NCI-H1417 treated with DMSO at 0.1 percent for 48 hours (cell line): ENCODE measurements at places on chromosomes 11 and 22.

- DNase-seq: no peak
These were observed 15.9 kb downstream of the RNF214 start for GRCh38 chr11:117248341-117248740.

GRCh38 chr11:111386611-111387150 is 7.6 kb upstream of the POU2AF1 start:
- DNase-seq: no peak

DNA sequence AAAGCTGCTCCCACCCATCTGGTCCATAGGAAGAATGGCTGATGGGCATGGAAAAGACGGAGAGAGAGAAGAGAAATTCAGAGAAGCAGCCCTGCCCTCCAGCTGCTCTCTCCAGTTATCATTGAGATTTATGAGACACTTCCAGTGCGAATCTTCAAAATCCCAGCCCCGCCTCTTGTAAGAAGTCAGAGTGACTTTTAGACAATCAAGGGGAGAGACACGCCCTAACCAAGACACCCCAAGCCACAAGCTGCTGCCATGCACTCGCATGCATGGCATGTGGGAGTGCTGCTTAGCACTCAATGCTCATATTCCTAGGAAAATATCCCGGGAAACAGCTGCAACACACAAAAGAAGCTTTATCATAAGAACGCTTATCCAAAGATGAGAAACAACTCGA is 110.6 kb upstream of the BID start:
- no peak for DNase-seq

DNA sequence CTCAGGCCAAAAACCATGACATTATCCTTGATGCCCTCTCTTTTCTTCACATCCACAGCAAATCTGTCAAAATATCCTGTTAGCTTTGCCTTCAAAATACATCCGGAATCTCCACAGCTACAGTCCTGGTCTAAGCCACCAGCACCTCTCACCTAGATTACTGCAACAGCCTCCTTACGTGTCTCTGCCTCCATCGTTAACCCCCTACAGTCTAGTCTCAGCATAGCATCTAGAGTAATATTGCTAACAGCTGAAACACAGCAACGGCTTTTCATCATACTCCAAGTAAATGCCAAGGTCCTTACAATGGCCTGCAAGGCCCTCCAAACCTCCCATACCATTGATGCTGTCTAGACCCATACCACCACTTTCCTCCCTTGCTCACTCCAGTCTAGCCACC is 4.4 kb downstream of the TSG101 start:
- no peak for DNase-seq

DNA sequence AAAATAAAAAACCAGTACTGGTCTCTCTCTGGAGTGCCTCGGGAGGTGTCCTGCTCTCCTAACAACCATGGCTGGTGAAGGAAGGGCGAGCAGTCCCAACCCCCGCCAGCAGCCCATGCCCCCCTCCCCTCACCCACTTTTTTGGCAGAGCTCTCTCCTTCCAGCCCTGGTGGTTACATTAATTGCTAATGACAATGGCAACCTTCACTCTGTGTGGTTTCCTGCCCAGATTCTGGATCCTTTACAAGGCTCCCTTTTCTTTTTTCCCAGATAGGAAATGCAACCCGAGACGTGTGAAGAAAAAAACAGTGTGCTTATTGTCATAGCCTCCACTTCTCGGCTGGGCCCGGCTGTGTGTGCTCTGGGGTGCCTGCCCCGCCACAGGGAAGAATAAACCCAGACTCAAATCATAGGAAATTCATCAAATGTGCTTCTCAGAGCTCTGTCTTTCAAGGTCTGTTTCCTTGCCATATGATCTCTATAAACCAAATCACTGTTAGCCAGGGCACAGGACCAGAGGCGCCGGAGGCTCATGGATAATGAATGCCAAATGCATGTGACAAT is 513.0 kb downstream of the SOX6 start:
- no peak for DNase-seq

- DNase-seq: no peak
These were observed 280.5 kb upstream of the NARS2 start for GRCh38 chr11:78855116-78855515.

DNA sequence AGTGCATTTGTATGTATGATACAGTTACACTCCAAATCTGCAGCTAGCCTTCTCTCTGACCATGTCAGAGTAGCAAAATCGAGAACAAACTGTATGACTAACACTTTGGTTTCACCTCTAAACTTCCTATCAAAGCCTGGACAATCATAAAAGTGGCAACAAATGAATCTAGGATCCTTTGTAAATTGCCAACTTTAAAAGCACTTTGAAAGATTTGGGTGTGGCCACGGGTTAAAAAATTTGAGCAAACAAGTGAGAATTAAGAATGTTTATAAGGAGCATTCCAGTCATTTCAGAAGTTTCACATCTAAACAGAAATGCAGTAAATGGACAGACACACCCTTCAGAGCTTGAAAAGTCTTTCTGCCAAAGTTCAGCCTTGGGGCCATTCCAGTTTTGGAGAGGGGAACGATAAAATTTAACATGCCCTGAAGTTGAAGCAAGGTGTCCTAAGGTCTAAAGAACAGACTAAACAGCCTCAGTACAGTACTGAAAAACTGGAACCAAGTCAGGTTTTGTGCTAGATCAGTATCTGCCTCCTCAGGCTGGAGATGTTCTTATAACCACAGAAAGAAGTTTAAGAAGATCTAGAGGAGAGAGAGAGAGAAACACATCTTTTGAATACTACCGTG is 181.9 kb upstream of the BDNF start:
- no peak for DNase-seq

- no peak for DNase-seq
These were observed 133.7 kb downstream of the SNX19 start for GRCh38 chr11:130782361-130783222.

DNA sequence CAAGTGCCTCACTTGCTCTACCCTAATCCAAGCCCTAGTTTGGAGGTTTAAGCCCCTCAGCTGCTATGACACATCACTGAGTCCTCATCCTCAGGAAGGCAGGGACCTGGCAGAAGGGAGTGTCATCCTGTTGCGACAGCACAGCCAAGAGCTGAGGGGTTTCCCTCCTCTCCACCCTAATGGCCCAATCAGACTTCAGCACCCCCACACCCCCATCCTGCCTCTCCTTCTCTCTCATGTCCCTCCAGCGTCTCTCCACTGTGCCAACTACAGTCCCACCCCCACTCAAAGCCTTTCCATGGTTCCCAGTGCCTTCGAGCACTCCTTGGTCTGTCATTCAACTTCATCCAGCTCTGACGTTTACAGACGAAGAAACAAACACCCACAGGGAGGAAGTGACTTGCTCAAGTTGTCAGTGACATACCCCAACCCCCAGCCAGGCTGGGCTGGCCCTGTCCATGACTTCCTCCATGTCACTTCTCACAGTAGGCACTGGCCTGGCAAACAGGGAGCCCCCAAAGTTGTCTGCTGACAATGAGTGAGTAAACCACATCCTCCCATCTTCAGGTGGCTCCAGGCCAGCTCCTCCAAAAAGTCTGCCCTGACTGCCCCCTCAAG is 15.6 kb downstream of the ARAP1 start:
- no peak for DNase-seq

DNA sequence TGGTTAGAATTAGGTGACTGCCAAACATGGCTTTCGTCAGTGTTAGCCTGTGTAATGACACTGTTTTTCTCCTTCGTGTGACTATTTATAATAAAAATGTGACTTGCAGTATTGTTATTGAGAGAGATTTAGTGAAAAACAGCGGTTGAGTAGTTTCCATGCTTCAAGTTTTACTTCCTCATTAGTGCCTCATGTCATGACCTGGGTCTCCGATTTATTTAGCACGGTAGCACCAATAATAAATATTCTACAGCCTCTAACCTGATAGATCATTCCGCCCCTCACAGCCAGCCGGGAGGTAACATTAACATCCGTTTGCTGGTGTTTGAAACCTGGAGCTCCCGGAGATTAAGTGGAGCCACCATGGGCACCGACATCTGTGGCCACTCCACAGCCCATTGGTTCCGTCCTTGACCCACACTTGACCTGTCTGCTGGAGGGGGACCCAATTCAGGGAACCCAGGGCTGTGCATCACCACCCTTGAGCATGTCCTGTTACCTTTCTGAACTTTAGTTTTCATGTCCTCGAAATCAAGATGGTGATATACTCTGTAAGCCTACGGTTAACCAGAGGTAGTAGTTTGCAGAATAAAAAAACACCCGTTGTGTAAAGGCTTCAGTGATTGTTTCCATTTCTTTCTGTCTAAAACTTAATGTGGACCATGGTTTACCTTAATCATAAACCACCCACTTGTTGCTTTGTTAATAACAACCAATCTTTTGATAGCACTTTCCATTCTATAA is 104.1 kb downstream of the ATXN10 start:
- DNase-seq: no peak

- no peak for DNase-seq
These were observed 330.5 kb downstream of the TBC1D22A start for GRCh38 chr22:47092896-47093311.

DNA sequence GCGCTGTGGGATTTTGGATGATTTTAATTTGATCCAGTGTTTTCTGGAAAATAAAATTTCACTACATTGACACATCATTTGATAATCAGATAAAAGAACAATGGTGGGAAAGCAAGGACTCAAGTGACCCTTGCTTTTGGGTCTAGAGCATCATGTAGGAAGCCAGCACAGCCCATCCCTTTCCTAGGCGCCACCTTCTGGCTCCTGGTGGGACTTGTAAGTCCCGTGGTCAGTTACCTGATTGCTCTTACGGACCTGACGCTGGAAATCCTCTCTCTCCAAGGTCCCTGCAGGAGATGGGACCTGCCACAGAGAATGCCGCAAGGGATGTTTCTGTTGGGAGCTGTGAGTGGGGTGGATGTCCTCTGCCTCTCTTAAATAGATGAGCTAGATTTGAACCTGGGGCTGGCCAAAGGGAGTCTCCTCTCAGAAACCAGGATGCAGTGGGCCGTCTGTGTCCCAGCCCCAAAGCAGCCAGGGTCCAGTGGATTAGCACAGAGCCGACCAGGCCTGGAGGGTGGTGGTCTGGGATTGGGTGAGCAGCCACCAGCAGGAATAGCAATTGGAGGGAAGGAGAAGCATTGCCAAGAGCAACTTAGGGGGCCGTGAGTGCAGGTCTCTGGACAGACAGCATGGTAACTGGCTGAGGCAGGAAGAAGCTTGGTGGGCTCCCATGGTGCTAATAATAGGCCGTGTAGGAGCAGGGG is 21.7 kb downstream of the TIMP3 start:
- no peak for DNase-seq

DNA sequence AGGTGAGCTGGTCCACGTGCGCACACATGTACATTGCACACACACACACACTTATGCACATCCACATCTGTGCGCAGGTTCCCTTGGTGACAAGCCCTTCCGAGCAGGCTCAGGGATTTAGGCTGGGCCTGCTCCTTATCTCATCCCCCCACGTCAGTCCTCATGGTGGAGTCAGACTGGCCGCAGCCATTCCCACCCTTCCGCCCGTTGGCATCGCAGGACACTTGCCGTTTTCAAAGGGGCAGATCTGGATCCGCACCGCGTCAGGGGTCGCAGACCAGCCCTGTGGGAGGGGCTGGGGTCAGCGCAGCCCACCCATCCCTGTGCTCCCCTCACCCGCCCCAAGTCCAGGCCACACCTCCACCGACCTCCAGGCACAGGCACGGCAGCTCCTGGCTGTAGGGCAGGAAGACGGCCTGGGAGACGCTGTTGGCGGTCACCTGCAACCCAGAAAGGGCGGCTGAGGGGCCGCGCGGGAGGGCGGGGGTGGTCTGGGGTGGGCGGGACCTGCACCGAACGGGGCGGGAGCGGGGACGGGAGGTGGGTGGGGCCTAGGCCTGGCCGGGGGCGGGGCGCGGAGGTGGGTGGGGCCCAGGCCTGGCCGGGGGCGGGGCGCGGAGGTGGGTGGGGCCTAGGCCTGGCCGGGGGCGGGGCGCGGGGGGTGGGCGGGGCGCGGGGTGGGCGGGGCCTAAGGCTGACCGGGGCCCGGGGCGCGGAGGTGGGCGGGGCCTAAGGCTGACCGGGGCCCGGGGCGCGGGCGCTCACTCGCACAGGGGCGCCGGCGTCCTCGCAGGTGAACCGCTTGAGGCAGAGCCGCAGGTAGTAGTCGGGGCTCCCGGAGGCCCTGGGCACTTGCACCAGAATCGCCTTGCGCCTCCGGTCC is 13.3 kb downstream of the IL17REL start:
- no peak for DNase-seq

GRCh38 chr22:33303099-33303498 is 244.9 kb upstream of the SYN3 start:
- DNase-seq: no peak

- DNase-seq: no peak
These were observed 24.7 kb downstream of the PACSIN2 start for GRCh38 chr22:42990131-42990838.

- DNase-seq: no peak
These were observed 72.6 kb downstream of the CELSR1 start for GRCh38 chr22:46464701-46465344.

GRCh38 chr11:75689863-75690609 is 21.2 kb upstream of the MAP6 start:
- no peak for DNase-seq

DNA sequence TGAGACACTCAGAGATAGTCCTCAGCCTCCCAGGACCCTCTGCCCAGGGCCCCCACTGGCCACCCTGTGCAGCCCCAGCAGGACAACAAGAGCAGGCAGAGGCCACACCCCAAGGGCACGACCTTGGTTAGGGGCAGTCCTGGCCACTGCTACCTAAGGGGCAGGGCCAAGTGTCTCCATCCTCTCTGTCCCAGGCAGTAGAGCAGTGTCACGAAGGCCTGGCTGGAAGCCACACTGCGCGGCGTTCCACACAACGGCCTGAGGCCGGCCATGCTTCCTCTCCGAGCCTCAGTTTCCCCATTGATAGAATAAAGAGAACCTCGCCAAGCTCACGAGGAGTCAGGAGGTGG is 1074.3 kb downstream of the BRD1 start:
- no peak for DNase-seq

DNA sequence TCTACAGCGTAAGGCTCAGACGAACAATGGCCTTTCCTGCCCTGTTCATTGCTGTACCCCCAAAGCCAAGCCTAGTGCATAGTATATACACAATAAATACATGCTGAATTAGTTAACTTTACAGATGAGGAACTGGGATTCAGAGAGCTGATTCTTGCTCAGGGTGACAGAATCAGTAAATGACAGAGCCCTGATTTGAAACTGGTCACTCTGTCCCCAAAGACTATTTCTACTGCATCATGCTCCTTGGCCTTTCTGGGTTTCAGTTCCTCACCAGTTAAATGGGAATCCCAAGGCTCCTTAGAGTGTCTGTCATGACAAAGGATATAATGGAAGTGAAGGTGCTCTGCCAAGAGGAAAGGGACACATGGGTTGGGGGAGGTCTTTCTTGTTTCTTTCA is 50.5 kb upstream of the TSKU start:
- no peak for DNase-seq

- no peak for DNase-seq
These were observed 21.5 kb downstream of the ZNF280B start for GRCh38 chr22:22487059-22487458.

DNA sequence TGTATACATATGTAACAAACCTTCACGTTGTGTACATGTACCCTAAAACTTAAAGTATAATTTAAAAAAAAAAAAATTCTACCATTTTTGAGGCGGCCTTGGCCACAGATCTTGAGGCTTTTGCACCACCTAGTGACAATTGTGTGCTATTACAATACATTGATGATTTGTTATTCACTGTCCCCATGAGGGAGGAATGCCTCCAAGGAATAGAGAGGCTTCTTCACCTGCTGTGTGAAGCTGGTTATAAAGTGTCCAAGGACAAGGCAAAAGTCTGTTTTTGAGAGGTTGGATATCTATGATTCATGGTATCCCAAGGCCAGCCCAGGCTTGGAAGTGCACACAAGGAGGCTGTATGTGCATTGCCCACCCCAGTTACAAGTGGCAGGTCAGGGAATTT is 30.7 kb downstream of the SLC22A25 start:
- DNase-seq: no peak

GRCh38 chr11:33187998-33188722 is 26.9 kb upstream of the CSTF3 start:
- DNase-seq: no peak

- DNase-seq: no peak
These were observed 18.6 kb upstream of the CHORDC1 start for GRCh38 chr11:90241414-90241813.
